IMR-90 (cell line): ENCODE measurements at places on chromosomes 1 and 21. TPM values are rescaled to one million over a fixed set of nuclear protein-coding genes. Genes with fewer than 3 reads are reported as not detected.

DNALI1 gene
- 8.1 and 9.1 TPM in 2 replicates for total RNA-seq

ABCG1 gene
- under 0.01 and 0.36 TPM in 2 replicates for total RNA-seq

PRMT2 gene
- 126 and 127 TPM in 2 replicates for total RNA-seq

AGBL4 gene
- total RNA-seq = not detected in 2 replicates

- DNase-seq = no peak
Measured at GRCh38 chr1:164560121-164560541, 1.1 kb downstream of the PBX1 start.

DNA sequence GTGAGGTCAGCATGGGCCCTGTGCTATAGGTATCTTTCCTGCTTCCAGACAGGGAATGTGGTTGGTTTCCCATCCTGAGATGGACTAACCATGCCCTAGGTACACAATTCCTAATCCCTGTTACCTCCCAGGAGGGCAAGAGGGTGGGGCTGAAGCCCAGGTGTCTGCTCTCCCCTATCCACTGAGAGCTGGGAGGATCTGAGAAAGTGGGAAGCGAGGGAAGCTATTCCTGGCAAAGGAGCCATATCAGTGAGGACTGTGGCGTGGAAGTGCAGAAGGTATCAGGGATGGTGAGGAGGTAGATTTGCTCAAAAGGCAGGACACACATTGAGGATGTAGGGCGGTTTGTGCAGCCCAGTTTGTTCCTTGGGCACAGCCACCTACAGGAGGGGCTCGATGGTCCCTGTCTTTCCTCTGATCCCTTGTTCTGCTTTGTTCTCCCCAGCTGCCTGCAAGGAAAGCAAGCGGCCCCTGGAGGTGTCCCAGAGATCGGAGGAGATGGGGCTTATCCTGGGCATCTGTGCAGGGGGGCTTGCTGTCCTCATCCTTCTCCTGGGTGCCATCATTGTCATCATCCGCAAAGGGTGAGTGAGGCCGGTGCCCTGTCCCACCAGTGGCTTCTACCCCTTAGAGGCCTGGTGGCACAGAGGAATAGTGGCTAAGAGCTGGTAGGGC is 48.1 kb downstream of the PTPRU start:
- no peak for DNase-seq

- DNase-seq = peak; percentile 93
Measured at GRCh38 chr1:30809514-30810263, 52.1 kb upstream of the LAPTM5 start.

GRCh38 chr1:39755965-39756659 is 15.0 kb downstream of the OXCT2 start:
- DNase-seq = no peak

DNA sequence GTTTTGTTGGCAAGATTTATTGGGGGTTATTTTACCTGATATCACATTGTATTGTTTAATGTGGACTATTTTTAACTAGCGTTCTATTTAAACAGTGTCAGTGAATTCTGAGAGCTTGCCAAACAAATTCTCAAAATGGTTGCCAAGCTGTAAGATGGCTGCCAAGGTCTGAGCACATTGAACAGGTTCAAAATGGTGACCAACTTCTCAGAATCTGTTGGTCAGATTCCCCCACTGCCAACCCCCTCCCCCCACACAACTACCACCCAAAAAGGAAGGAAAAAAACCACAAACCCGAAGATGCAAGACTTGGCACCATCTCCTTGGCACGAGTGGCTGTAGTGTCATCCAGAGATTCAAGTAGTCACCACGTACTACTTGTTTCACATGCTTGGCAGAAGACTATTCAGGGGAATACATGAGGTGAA is 159.1 kb downstream of the NFIA start:
- DNase-seq = no peak

- peak; percentile 72 for DNase-seq
Measured at GRCh38 chr1:23444104-23444533, 19.6 kb upstream of the TCEA3 start.

GRCh38 chr1:104765085-104765484 is 1015.4 kb downstream of the AMY1C start:
- DNase-seq = no peak

DNA sequence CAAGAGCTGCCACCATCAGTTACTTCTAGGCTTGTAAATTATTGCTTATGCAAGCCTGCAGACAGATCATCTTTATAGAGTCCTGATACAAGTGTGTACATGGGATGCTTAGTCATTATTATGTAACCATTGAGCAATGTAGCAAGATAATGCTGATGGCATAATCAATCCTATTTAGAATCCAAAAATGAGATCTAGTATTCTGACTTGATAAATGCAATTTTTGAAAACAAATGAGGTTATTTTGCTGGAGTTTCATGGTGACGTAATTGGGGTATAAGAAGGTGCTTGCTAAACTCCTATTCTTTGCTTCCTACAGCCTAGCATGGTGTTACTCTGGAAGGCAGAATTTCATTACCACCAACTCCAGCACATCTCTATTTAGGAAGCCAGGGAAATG is 801.7 kb upstream of the PRMT6 start:
- DNase-seq = no peak

GRCh38 chr1:39048745-39049370 is 22.7 kb downstream of the NDUFS5 start:
- DNase-seq = no peak

- DNase-seq = no peak
Measured at GRCh38 chr1:72137656-72138055, 144.7 kb downstream of the NEGR1 start.
